ENCODE measurements at places on chromosomes 5 and 9.

DNA sequence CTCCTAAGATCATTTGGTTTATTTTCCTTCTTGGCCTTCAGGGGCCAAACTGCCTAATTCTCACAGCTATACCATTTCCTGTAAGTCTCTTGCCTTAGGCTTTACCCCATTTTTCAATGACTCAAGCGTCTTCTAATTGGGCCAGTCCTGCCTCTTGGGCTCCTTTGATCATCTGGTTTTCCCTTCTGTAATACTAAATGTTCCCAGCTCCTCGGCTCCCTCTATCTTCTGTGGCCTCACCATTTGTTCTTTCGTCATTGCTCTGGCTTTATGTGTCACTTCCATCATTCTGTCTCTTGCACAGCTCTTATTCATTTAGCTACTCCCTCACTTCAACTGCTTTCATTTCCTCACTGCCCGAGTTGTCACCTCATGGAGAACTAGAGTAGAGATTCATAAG is 14.5 kb upstream of the SPINK7 start:
- DNase-seq = no peak

- DNase-seq = no peak
These were observed 132.2 kb downstream of the RXRA start for GRCh38 chr9:134458207-134459108.

- no peak for DNase-seq
These were observed 596 bp upstream of the CDC37L1 start for GRCh38 chr9:4678679-4679267.

DNA sequence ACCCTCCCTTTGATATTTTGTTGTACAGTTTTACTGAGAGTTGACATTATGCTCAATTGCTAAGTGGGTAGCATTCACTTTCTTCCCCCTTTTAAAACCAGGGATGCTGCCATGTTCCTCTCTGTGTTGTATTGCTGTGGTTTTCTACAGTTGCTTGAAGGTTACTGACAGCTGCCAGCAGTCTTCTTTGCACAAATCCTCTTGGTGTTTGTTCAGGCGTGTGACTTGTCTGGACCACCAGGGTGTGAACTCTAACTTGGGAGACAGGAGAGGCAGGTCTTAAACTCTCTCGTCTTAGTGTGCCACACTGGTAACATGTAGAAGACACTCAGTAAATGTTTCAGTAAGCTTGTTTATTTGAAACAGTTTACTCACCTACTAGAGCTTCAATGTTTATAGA is 25.1 kb downstream of the SLC44A1 start:
- DNase-seq = no peak

- no peak for DNase-seq
These were observed 4.1 kb upstream of the BBLN start for GRCh38 chr9:128155736-128156500.

- DNase-seq = peak; percentile 53
These were observed 669.0 kb downstream of the ACTL7B start for GRCh38 chr9:108186642-108187395.

DNA sequence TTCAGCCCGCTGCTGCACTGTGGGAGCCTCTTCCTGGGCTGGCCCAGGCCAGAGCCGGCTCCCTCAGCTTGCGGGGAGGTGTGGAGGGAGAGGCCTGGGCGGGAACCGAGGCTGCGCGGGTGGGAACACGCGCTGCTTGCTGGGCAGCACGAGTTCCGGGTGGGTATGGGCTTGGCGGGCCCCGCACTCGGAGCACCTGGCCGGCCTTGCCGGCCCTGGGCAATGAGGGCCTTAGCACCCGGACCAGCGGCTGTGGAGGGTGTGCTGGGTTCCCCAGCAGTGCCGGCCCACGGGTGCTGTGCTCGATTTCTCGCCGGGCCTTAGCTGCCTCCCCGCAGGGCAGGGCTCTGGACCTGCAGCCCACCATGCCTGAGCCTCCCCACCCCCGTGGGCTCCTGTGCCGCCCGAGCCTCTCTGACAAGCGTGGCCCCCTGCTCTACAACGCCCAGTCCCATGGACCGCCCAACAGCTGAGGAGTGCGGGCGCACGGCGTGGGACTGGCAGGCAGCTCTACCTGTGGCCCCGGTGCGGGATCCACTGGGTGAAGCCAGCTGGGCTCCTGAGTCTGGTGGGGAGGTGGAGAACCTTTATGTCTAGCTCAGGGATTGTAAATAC is 1366.4 kb upstream of the NUDT12 start:
- no peak for DNase-seq

- peak; percentile 14 for DNase-seq
These were observed 267.5 kb downstream of the ZSWIM6 start for GRCh38 chr5:61599370-61600122.

DNA sequence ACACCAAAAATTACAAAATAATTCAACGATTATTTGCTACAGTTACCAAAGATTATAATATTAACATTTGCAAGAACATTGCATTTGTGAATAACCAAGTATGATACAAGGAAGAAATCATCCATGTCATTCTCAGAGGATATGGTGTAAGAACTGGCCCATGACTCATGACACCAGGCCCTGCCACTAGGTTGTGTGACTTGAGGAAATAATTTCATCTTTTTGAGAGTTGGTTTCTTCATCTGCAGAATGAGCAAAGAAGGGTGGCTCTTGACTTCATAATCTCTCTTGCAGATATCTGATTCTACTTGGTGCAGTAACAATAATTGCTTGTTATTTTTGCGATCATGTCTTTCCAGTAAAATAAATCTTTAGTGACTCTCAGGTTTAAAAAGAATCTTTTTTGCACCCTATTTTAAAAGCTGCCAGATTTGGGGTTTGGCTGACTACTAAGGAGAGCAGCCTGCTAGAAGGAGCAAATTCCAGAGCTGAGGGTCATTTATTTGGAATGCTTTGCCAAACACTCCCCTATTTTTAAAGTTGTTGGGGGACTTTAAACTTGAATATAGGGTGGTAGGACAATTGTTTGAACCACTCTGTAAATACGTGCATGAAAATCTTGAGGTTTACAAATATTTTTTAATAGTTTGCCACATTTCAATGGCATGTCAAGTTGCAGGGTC is 23.5 kb downstream of the ITGA1 start:
- no peak for DNase-seq

DNA sequence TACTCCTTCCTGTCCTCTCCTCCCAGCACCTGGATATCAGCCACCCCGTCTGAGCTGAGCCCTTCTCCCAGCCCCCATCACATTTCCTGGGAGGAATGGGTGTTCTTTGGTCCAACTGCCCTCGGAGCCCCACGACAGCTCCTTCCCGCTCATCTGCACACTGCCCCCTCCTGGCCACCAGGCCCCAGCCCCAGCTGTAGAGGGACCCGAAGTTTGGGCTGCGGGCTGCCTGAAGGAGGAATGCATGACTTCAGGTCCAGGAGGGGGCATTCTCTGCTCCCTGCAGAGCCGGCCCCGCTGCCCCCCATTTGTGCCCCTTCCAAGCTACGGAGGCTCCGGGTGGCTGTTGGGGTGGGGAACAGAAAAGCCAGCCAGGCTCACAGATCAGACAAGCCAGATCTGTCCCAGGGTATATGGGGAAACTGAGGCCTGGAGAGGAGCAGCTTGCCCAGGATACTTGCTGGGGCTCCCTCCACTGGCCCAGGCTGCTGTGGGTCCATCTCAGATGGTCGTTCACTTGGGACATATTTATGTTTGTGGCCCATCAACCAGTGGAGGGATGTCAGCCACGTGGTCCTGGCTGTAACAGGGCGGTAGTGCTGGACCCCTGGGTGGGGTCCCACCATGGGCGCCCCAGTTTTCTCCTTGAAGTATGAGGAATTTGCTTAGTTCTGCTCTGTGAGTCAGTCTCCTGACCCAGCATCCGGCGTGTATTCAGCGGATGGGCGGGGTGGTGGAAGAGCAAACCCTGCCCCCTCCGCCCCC is 33.1 kb downstream of the DAB2IP start:
- no peak for DNase-seq

- no peak for DNase-seq
These were observed 69.8 kb downstream of the DEPDC1B start for GRCh38 chr5:60630179-60630578.

Measured in AG09319 (cell line).